ENCODE measurements at places on chromosomes 3 and 15. TPM values are rescaled to one million over a fixed set of nuclear protein-coding genes. Genes with fewer than 3 reads are reported as not detected.
A peak's percentile ranks its signal among the peaks of the same experiment; 100 is the strongest.

GRCh38 chr3:132966374-132966773, 71.8 kb upstream of the TMEM108 start:
- no peaks in the 10 kb centered on the region for H3K27me3 ChIP-seq
- no peaks in the 10 kb centered on the region for H3K36me3 ChIP-seq
- H3K4me1 ChIP-seq: no peaks in the 10 kb centered on the region
- no peak overlapping the region for H3K27ac ChIP-seq

DNA sequence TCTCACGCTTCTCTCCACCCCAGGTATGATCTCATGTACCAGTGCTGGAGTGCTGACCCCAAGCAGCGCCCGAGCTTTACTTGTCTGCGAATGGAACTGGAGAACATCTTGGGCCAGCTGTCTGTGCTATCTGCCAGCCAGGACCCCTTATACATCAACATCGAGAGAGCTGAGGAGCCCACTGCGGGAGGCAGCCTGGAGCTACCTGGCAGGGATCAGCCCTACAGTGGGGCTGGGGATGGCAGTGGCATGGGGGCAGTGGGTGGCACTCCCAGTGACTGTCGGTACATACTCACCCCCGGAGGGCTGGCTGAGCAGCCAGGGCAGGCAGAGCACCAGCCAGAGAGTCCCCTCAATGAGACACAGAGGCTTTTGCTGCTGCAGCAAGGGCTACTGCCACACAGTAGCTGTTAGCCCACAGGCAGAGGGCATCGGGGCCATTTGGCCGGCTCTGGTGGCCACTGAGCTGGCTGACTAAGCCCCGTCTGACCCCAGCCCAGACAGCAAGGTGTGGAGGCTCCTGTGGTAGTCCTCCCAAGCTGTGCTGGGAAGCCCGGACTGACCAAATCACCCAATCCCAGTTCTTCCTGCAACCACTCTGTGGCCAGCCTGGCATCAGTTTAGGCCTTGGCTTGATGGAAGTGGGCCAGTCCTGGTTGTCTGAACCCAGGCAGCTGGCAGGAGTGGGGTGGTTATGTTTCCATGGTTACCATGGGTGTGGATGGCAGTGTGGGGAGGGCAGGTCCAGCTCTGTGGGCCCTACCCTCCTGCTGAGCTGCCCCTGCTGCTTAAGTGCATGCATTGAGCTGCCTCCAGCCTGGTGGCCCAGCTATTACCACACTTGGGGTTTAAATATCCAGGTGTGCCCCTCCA, 19.1 kb downstream of the TYRO3 start:
- H3K4me3 ChIP-seq: no peak overlapping the region
- no peaks in the 10 kb centered on the region for H3K4me1 ChIP-seq
- H3K36me3 ChIP-seq: peaks cover 7% of the 10 kb centered on the region
- no peak overlapping the region for H3K27ac ChIP-seq
- no peaks in the 10 kb centered on the region for H3K27me3 ChIP-seq
- DNase-seq: no peak

DNA sequence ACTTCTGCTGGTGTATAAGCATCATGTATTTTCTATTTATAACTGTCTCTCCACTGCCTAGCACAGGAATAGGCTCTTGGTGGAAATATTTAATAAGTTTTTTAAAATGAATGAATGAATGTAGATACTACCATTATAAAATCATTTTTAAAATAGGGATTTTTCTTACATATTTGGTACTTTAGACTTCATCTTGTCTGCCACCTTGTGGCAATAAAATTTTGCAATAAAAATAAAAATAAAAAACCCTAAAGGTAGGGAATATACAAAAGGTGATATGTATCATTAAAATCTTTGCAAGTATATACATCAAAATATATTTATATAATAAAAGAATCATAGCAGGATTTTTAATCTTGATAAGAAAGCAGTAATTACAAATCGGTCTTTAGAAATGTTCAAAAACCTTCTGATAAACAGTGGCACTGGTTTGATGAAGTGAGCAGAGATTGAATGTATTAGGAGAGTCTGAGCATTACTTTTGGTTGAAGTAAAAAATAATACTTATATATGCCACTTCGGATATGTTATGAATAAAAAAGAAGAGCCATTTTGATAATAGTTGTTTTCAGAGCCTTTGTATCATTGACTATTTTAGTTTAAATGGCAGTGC, 95.2 kb downstream of the SPATA16 start:
- H3K27ac ChIP-seq: no peak overlapping the region
- H3K4me3 ChIP-seq: no peak overlapping the region
- H3K4me1 ChIP-seq: no peaks in the 10 kb centered on the region
- DNase-seq: no peak
- H3K36me3 ChIP-seq: no peaks in the 10 kb centered on the region
- no peaks in the 10 kb centered on the region for H3K27me3 ChIP-seq

GRCh38 chr15:28885630-28886430, at the start of gene APBA2:
Gene APBA2 (plus strand): TSS chr15:28885974. CDS start chr15:29053885, 167,911 bp downstream.
- H3K4me3 ChIP-seq: peak within 1 kb of the TSS; percentile 63
- peaks cover 37% of the 10 kb centered on the region for H3K27me3 ChIP-seq
- DNase-seq: peak; percentile 77
- H3K27ac ChIP-seq: no peak within 1 kb of the TSS

DNA sequence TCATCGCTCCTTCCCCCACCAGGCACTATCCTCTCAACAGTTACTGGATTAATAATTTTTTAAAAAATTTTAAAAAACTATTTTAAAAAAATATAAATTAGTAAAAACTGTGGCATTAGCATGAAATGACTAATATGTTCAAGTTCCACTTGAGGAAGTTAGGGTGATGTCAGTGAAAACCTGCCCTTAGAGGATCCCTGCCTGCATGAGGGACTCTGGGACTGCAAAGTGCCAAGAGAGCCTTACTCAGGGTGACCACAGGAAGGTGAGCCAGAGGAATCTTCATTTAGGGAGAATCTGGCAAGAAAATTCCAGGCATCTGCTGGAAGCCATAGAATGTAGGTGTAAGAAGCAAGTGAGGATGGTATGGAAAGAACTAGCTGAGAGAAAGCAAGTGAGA, 157.7 kb upstream of the BCL6 start:
- no peak overlapping the region for H3K4me3 ChIP-seq
- no peaks in the 10 kb centered on the region for H3K36me3 ChIP-seq
- no peaks in the 10 kb centered on the region for H3K27me3 ChIP-seq
- H3K27ac ChIP-seq: no peak overlapping the region
- peaks cover 32% of the 10 kb centered on the region for H3K4me1 ChIP-seq
- DNase-seq: no peak

DNA sequence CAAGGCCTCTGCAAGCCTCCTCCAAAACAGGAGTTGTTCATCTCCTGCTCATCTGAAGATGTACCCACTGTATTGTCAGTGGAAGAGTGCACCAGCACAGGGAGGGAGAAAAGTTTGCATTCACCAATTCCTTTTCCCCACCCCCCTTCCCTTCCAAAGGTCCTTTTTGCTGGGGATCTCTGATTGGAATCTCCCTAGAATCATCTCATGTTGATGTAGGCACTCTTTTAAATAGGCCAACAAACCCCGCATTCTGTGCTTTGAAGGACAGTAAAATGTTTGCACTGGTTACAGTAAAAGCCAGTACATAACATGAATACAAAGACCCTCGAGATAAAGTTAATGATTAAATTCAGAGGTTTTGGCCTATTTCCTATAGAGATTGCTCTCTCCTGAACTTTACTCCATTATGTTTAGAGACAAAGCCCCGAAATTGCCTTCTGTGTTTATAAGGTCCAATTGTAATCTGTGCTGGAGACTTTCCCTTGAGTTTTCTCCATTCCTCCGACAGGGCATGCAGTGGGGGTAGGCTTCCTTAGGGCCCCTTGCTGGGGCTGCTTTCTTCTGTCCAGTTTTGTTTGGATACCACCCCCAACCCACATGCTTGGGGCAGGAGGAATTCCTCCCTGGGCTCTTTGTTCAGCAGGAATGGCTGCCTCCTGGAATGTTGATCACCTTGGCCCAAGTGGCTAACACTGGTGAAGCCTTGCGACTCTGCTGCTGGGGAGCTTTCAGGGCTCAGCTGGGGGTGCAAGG, 22.5 kb downstream of the TRIM71 start:
- H3K27ac ChIP-seq: peak overlapping the region; percentile 91
- no peaks in the 10 kb centered on the region for H3K36me3 ChIP-seq
- H3K4me1 ChIP-seq: peaks cover 84% of the 10 kb centered on the region

- H3K36me3 ChIP-seq: no peaks in the 10 kb centered on the region
- H3K27me3 ChIP-seq: no peaks in the 10 kb centered on the region
- H3K4me1 ChIP-seq: no peaks in the 10 kb centered on the region
- H3K27ac ChIP-seq: no peak overlapping the region
- DNase-seq: no peak
- H3K4me3 ChIP-seq: no peak overlapping the region
These were observed 31.9 kb downstream of the TNK2 start for GRCh38 chr3:195876297-195877064.

- H3K4me1 ChIP-seq: peaks cover 13% of the 10 kb centered on the region
- no peak overlapping the region for H3K27ac ChIP-seq
- H3K36me3 ChIP-seq: no peaks in the 10 kb centered on the region
- no peaks in the 10 kb centered on the region for H3K27me3 ChIP-seq
These were observed 76.3 kb downstream of the SMAD6 start for GRCh38 chr15:66778314-66778665.

DNA sequence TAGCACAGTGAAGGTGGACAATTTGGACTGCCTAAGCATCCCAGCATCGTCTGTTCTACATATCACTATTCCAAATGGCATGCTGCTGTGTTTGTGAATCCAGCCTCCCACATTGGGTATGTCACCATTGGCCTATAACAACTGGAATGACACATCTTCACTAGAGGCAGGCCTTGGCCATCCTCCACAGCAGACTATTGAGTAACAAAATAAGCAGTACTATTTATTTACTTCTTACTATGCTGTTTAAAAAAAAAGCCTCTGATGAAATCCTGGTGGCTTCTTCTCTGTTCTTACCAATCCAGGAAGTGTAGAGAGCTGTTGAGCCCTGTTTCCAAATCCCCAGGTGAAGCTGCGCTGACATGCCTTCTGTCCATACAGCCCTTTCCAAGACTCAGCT, 30.6 kb upstream of the CERS3 start:
- H3K36me3 ChIP-seq: no peaks in the 10 kb centered on the region
- H3K4me3 ChIP-seq: no peak overlapping the region
- no peaks in the 10 kb centered on the region for H3K27me3 ChIP-seq
- H3K27ac ChIP-seq: no peak overlapping the region

GRCh38 chr3:10333349-10333650, 12.4 kb upstream of the SEC13 start:
- H3K4me1 ChIP-seq: no peaks in the 10 kb centered on the region
- H3K4me3 ChIP-seq: no peak overlapping the region
- no peaks in the 10 kb centered on the region for H3K27me3 ChIP-seq
- no peak overlapping the region for H3K27ac ChIP-seq

DNA sequence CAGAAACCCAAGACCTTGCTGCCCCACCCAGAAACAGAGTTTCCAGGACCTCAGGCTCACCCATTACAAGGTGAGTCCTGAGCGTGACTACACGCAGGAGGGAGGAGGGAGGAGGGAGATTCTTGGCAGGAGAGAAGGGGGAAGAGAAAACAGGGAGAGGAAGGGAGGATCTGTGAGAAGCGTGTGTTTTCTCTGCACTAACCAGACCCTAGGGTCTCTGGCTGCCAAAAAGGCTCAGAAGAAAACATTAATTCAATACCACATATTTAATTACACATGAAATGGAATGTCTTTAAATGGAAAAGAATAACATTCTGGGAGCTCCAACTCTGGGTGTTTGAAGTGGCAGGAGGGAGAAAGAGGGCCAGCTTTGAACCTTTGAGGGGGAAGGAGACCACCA, 309.0 kb downstream of the NTRK3 start:
- H3K4me1 ChIP-seq: no peaks in the 10 kb centered on the region
- no peaks in the 10 kb centered on the region for H3K27me3 ChIP-seq
- no peak overlapping the region for H3K4me3 ChIP-seq
- no peak for DNase-seq

DNA sequence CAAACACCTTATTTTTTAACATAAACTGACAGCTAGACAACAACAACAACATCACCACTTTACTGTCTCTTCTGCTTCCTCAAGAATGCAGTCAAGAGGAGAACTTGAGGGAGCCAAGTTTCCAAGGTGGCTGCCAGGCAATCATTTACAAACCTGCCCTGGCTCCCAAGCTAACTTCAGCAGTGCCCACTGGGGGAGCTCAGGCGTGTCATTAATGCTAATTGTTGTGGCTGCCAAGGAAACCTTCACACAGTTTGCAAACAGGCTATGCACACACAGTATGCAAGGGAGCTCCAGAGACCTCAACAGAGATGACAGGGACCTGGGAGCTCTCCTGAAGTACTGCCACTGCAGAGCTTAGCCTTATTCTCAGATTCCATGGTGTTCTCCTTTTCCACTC, 2.1 kb downstream of the DZIP1L start:
- peaks cover 23% of the 10 kb centered on the region for H3K4me1 ChIP-seq
- DNase-seq: peak; percentile 59
- no peaks in the 10 kb centered on the region for H3K36me3 ChIP-seq
- no peaks in the 10 kb centered on the region for H3K27me3 ChIP-seq
- no peak overlapping the region for H3K4me3 ChIP-seq

DNA sequence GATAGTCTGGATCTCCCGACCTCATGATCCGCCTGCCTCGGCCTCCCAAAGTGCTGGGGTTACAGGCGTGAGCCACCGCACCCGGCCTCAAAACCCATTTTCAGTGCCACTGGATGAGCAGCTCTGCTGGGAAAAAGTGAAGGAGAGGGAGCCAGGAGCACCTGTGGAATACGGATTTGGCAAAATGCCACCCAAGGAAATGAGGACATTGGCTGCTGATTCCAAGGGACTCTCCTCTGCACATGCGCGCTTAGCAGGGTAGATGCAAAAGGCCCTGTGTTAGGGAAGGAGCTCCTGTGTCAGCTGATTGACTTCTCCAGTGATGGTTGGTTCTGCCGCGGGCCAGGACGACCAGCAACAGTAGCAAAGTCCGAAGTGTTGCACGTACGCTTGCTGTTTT, 43.4 kb upstream of the IGF1R start:
- no peak for DNase-seq
- no peaks in the 10 kb centered on the region for H3K27me3 ChIP-seq
- peaks cover 10% of the 10 kb centered on the region for H3K4me1 ChIP-seq
- no peaks in the 10 kb centered on the region for H3K36me3 ChIP-seq

DNA sequence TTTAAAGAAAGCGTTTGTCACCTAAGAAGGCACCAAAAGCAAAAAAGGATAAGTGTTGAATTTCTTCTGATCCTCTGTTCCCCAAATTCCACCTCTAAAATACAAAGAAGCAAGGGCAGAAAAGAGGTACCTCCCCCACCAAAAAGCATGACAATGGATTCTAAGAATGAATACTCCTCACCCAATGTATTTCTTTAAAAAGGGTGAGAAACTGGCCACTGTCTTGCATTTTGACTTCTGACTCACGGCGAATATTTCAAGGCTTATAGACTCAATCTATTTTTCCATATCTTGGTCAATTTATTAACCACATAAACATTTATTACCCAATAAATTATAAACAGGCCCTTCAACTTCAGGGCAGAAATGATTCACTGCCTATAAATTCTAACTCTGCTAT, 131.1 kb downstream of the NR1I2 start:
- peak overlapping the region; percentile 19 for H3K4me3 ChIP-seq
- peak overlapping the region; percentile 57 for H3K27ac ChIP-seq
- no peaks in the 10 kb centered on the region for H3K27me3 ChIP-seq

The EOGT gene
- 26.8 TPM for total RNA-seq

The SLCO2A1 gene
- total RNA-seq: 1.6 TPM

The ENTPD3 gene
- 0.63 TPM for total RNA-seq

The CCDC33 gene
- total RNA-seq: 2.6 TPM

The CMTM7 gene
- 32.2 TPM for total RNA-seq

The KCNMB3 gene
- 1.3 TPM for total RNA-seq

The ALPK3 gene
- 29.7 TPM for total RNA-seq

The AGBL1 gene
- 0.03 TPM for total RNA-seq

The EFCC1 gene
- not detected for total RNA-seq

The TMCO5A gene
- not detected for total RNA-seq
